ENCODE measurements at places on chromosomes 6 and 20.

GRCh38 chr6:44000164-44000842, 126.9 kb downstream of the MRPL14 start:
- no peak for DNase-seq

DNA sequence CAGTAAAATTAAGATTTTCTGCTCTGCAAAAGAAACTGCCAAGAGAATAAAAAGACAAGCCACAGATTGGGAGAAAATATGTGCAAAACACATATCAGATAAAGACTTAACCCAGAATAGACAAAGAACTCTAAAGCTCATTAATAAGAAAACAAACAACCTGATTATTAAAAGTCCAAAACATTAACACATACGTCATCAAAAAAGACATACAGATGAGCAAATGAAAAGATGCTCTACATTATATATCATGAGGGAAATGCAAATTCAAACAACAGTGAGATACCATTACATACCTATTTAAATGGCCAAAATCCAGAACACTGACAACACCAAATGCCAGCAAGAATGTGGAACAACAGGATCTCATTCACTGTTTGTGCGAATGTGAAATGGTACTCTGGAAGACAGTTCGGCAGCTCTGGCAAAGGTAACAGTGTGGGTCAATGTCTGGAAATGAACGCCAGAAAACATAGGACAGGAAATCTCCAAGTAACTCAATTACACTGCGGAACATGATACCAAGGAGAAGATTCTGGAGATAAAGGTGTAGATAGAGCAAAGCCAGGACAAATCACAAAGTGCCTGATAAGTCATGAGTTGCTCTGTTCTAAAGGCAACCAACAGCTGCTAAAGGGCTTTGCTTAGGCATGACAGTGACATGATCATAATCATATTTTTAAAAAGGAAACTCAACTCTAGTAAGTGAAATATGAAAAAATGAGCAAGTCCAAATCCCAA, 96.8 kb downstream of the PDE10A start:
- no peak for DNase-seq

DNA sequence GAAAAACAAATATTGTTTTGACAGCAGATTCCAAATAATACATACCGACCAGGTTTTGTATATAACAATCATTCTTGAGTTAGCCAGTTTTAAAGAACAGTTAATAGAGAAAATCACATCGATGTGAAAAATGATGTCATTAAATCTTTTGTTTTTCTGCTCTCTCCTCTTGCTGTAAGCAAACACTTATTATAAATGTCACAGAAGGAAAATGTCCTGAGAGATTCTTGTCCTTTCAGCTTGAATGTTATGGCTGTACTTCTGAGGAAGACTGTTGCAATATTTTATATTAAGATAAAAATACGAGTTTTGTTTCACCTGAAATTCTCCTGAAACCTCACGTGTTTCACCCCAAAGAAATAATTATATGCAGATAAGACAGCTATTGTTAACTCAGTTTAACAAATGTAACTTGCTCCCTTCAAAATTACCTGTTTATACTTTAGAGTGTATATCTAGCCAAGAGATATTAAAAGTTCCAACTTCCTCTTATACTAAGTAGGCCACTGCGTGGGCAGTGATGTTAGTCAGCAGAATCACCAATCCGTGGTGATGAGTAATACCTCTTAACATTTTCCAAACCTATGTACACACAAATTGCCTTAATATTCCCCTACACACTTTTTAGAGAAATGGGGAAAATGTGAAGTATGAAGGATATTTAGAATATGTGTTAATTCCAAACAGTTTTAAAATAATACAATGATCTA, 1111.4 kb upstream of the CITED2 start:
- DNase-seq = no peak

DNA sequence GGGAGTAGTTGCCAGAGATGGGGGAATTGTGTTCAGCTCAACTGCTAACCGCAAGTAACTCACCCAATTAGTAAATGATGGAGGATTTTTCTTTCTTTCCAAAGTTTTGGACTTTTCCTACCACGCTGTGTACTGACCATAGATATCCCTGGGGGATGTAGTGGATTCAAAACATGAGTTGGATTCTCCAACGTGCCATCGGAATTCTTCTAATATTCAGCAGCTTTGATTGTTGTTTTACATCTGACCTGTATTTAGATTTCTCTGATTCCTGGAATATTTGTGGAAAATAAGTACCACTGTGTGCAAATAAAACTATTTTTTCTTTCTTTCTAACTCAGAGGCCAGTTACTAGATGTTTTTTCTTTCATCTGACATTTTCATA, 1.1 kb downstream of the CCDC170 start:
- DNase-seq = no peak

Measured in breast epithelium (tissue), 4 donors.